ENCODE measurements at places on chromosomes 6 and 20. TPM values are rescaled to one million over a fixed set of nuclear protein-coding genes. Genes with fewer than 3 reads are reported as not detected.

DNA sequence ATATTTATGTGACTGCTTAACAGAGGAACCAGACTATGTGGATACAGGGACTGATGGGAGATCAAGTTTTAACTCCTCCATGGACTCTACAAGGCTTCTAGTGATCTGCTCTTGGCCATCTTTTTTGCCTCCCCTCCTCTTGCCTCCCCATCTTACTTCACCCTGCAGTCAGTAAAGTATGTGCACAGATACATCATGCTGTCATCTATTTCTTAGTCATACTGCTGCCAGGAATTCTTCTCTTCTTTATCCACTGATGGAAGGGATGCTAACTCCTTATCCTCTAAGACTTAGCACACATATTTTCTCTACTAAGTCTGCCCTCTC, 27.6 kb upstream of the FAM83C start:
- peaks cover 3% of the 10 kb centered on the region for H3K36me3 ChIP-seq
- DNase-seq: no peak
- no peak overlapping the region for H3K4me3 ChIP-seq
- H3K27me3 ChIP-seq: no peaks in the 10 kb centered on the region

- H3K4me3 ChIP-seq: no peak overlapping the region
- DNase-seq: no peak
- no peaks in the 10 kb centered on the region for H3K4me1 ChIP-seq
- H3K36me3 ChIP-seq: no peaks in the 10 kb centered on the region
These were observed 117.0 kb upstream of the UST start for GRCh38 chr6:148629592-148630465.

C2 gene
- 3.7 TPM for total RNA-seq

- no peaks in the 10 kb centered on the region for H3K27me3 ChIP-seq
- H3K27ac ChIP-seq: no peak overlapping the region
These were observed 187.6 kb downstream of the SOX4 start for GRCh38 chr6:21781128-21781527.
